ENCODE measurements at places on chromosomes 5 and 9.

DNA sequence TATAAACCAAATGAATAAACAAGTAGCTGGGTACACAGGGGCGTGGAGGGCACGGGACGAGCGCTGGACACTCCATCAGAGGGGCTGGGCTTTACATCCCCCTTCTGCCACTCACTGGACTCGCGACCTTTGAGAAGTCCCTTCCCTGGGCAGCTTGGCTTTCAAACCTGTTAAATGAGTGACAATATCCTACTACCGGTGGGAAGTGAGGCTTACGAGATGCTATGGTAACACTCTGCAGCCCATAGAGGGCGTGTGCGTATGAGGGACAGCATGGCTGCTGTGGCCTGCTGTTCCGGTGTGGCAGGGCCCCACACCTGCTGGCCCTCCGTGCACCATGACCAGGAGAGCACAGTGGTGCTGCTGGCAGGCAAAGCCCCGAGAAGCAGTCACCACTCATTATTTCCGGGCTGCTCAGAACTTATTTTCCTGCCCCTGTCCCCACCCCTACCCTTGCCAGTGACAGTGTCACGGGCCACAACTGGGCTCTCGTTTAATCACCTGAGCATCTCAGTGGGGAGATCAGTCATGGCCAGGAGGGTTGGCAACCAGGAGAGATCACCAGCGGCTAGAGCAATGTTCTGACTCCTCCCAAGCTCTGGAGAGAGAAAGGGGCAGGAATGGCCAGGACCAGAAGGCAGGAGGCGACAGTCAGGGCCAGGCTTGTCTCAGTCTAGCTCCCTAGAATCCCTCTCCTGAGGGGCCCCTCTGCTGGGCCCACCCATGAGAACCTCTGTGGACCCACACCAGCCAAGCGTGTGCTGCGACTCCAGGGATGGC is 10.5 kb downstream of the CLTB start:
- DNase-seq: no peak

GRCh38 chr5:59341760-59342159 is 551.8 kb downstream of the PDE4D start:
- no peak for DNase-seq

DNA sequence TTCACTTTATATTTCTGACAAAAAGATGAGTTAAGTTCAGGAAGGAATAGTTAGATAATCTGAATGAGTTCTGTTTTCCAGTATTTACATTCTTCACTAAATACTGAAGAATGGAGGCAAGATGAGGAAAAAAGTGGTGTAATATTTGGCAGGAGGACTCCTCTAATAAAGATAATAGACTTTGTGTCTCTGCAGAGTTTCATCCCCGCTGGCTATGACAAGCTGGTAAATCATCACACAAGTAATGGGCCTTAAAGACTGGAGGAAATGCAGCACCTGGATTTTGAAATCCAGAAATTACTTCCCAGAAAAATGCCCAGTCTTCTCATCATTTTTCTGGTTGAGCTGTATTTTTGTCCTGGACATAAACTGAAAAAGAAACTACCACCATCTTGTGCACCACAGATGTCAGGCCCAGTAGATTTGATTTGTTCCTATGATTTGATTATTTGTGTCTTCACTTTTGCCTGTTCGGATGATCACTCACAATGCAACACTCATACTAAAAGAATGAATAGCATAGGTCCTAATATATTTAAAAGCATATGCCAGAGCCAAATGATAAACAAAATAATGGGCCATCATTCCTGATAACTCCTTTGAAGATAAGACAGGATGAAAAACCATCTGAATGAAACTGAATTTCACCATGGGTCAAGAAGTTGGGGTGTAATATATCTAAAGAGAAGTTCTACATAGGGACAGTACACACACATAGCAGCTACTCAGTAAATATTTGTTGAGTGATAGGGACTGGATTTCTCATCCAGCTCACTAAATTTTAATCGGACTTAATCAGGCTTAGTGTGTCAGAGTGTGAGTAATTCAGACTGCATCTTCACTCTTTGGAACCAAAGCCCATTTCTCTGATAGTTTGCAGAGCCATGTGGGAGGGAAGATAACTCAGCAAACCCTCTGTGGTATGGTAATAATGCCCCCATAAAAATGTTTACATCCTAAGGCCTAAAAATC is 200.5 kb downstream of the HINT1 start:
- DNase-seq: no peak

GRCh38 chr5:28012538-28012937 is 974.2 kb upstream of the CDH9 start:
- no peak for DNase-seq

- no peak for DNase-seq
Measured at GRCh38 chr5:31748458-31749172, 109.7 kb downstream of the PDZD2 start.

DNA sequence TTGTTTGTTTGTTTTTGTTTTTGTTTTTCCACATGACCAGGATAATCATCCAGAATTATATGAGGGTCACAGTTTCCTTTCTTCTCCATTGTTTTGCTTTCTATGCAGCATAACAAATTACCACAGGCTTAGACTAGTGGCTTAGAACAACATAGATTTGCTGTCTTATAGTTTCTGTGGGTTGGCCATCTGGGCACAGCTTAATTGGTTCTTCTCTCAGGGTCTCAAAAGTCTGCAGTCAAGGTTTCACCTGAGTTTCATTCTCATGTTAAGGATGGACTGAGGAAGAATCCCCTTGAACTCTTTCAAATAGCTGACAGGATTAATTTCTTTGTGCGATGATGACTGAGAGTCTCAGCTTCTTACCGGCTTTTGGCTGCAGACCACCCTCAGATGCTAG is 559.8 kb downstream of the PRDM9 start:
- no peak for DNase-seq

- no peak for DNase-seq
Measured at GRCh38 chr5:104650313-104651055, 1087.9 kb upstream of the NUDT12 start.

- no peak for DNase-seq
Measured at GRCh38 chr5:163489055-163489744, 16.2 kb upstream of the MAT2B start.

- DNase-seq: no peak
Measured at GRCh38 chr5:94944160-94944559, 325.7 kb downstream of the SLF1 start.

GRCh38 chr5:166086568-166086967 is 2204.9 kb upstream of the WWC1 start:
- DNase-seq: no peak

DNA sequence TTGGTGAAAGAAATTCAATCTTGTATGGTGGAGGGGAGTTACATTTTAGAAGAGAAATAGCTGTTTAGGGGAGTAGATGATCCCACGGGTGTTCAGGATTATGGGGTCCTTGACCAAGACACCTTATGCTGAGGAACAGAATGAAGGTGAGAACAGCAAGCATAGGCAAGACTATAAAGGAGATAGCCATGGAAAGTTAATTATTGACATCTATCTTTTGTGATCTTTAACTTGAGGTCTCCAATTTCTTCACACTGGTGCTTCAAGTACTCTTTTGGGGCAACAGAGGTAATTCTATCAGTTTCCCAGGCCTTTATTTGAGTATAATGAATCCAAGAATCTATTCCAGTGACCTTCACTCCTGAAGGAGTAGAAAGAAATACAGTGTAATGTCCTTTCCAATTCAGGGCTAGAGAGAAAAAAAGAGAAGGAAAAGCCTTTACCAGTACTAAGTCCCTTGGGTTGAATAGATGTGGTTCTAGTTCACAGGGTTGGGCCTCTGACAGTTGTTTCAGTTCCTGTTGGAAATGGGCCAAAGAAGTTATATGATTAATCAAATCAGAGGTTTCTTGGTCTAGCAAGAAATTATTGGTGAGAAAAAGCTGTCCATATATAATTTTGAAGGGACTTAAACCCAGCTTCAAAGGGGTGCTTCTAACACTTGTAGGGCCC is 2104.1 kb upstream of the ACO1 start:
- no peak for DNase-seq

DNA sequence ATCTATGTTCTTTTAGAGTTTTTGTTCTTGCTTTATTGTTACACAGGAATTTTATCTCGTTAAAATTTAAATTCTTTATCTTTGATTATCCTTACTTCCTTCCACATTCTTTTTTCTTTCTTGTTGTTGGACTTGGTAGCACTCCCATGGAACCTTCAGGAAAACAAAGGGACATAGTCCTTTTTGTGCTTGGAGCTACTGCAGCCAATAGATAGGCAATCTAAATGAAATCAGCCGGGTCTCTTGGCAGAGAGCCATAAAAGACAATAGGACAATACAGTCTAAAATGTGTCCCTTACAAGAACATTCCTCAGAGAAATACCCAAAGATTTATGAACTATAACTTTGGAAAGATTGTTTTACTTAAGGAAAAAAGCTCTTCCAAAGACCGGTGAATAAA is 548.1 kb upstream of the C9orf72 start:
- no peak for DNase-seq

GRCh38 chr9:19694601-19695000 is 94.2 kb downstream of the SLC24A2 start:
- no peak for DNase-seq

GRCh38 chr5:155189476-155189875 is 175.9 kb downstream of the KIF4B start:
- no peak for DNase-seq

- no peak for DNase-seq
Measured at GRCh38 chr5:6615034-6615815, 17.6 kb downstream of the NSUN2 start.

GRCh38 chr5:75361310-75361709 is 24.3 kb downstream of the HMGCR start:
- DNase-seq: no peak

GRCh38 chr5:2217219-2217618 is 334.5 kb upstream of the IRX4 start:
- DNase-seq: no peak

DNA sequence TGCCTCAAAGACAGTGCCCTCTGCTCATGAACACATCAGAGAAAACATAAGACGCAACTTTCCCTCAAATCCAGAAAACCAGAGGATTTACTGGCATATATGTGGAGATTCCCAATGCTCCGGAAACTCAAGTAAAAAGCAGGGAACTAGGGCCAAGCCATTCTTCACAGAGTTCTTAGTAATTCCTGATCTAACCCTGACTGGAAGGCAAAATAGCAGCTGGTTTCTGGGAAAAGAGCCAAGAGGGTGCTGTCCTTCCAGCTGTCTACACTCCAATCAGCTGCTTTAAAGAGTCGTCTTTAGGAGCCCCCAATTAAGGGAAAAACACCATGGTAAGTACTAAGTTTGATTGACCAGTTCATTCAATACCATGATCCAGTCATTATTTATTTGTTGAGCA is 49.6 kb downstream of the GNA14 start:
- no peak for DNase-seq

- DNase-seq: no peak
Measured at GRCh38 chr5:154505567-154505966, 27.5 kb upstream of the HAND1 start.

GRCh38 chr9:136671646-136672430 is 9.1 kb downstream of the EGFL7 start:
- DNase-seq: peak; percentile 50

DNA sequence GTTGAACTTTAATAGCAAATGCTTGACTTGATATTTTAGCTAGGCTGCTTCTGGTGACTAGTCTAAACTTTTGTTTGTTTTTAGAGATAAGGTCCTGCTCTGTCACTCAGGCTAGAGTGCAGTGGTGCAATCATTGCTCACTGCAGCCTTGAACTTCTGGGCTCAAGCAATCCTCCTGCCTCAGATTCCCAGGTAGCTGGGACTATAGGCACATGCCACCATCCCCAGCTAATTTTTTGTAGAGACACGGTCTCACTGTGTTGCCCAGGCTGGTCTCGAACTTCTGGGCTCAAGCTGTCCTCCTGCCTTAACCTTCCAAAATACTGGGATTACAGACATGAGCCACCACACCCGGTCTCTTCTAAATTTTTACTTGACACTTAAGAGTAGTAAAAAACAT is 20.7 kb downstream of the CDC37L1 start:
- DNase-seq: no peak

DNA sequence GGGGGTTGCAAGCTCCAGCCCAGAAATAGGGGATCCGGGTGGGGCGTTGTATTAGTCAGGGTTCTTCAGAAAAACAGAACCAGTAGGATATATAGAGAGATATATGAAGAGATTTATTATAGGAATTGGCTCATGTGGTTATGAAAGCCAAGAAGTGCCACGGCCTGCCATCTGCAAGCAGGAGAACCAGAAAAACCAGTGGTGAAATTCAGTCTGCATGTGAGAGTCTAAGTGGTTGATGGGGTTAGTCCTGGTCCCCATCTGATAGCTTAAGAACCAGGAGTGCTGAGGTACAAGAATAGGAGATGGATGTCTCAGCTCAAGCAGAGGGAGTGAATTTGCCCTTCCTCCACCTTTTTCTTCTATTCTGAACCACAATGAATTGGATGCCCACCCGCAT is 123.4 kb upstream of the APC start:
- no peak for DNase-seq

Measured in activated naive CD4-positive, alpha-beta T cell treated with anti-CD3 and anti-CD28 coated beads, Interleukin-2, amount 50 U/mL, for 16 hours (primary cell).